ENCODE measurements at places on chromosomes 16 and 17.

- DNase-seq = no peak
Observed at GRCh38 chr16:21646721-21647561, 5.5 kb downstream of the IGSF6 start.

DNA sequence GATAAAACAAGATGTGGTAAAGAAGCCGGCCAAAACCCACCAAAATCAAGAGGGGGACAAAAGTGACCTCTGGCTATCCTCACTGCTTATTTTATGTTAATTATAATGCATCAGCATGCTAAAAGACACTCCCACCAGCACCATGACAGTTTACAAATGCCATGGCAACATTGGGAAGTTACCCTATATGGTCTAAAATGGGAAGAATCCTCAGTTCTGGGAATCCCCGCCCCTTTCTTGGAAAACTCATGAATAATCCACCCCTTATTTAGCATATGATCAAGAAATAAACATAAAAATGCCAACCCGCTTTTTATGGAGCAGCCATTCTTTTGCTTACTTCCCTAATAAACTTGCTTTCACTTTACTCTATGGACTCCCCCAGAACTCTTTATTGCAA, 25.6 kb downstream of the CMTR2 start:
- DNase-seq = no peak

DNA sequence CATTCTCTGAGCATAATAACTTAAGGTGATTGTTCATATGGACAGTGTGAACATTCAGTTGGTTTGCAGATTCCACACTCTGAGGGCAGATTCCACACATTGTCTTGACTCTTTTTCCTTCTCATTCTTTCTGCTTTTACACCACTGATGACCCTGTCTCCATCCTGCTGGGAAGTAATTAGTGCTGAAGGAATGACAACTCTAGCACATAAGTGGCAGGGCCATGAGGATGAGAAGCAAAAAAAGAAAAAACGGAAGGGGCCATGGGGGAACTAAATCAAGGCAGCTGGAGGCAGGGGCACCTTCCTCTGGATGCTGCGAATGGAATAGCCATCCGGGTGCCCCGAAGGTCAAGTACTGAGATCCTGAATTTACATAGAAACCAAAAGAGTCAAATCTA, 944.0 kb downstream of the KCNJ2 start:
- no peak for DNase-seq

DNA sequence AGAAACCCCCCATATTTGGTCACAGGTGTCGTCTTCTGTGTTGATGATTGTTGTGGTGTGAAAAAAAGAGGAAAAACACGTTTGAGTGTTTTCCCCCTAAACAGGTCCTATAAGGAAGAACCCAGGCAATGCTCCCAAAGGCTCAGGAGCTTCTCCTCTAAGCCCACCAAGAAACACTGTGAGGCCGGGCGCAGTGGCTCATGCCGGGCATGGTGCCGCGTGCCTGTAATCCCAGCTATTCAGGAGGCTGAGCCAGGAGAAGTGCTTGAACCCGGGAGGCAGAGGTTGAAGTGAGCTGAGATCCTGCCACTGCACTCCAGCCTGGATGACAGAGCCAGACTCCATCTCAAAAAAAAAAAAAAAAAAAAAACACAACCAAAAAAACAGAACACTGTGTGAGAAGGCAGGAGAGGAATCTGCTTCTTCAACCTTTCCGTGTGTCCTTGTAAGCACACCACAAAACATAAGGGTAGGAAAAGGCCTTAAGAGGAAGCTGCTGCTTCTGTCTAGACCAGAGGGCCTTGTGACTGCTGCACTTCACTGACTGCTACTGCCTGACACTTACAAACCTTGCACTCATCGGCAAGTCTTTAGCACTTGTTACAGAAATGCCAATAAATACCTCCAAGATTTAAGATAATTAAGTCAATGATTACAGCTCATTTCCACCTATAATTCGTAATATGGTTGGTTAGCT, 9.3 kb downstream of the JPT1 start:
- DNase-seq = no peak

DNA sequence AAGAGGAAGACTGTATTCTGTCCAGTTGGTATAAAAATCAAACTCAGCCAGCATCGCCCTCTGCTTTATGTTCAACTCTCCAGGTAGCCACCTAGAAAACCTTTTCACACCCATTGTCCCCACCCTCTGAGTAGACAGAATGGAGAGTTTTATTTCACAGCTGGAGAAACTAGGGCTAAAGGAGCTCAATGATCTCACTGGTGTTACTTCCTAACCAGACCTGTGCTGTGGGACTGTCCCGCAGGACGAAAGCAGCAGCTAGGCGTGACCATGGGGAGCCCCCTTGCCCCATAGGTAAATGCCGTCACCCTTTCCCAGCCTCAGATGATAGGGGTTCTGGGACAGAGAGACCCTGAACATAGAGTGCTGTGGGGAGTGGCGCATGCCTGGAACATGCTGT, 67.7 kb downstream of the CYLD start:
- no peak for DNase-seq

GRCh38 chr17:10099051-10099571, 99.3 kb downstream of the GAS7 start:
- DNase-seq = no peak

DNA sequence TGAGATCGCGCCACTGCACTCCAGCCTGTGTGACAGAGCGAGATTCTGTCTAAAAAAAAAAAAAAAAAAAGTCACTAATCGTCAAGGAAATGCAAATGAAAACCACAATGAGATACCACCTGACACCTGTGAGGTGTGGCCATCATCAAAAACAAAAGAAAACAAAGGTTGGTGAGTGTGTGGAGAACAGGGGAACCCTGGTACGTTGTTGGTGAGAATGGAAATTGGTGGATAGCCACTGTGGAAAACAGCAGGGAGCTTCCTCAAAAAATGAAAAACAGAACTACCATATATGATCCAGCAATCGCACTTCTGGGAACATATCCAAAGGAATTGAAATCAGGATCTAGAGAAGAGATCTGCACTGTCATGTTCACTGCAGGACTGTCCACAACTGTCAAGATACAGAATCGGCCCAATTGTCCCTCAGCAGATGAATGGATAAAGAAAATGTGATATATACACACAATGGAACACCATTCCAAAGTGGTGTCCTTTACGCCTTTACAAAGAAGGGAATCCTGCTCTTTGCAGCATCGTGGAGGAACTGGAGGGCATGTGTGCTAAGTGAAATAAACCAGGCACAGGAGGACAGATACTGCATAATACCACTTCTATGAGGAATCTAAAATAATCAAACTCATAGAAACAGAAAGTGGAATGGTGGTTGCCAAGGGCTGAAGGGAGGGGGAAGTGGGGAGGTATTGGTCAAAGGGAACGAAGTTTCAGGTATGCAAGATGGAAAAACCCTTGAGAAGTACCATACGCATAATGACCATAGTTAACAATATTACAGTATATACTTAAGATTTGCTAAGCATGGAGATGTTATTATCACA, 63.5 kb upstream of the PLCG2 start:
- DNase-seq = no peak

GRCh38 chr16:67526149-67526791, 2.4 kb upstream of the RIPOR1 start:
- DNase-seq = no peak

DNA sequence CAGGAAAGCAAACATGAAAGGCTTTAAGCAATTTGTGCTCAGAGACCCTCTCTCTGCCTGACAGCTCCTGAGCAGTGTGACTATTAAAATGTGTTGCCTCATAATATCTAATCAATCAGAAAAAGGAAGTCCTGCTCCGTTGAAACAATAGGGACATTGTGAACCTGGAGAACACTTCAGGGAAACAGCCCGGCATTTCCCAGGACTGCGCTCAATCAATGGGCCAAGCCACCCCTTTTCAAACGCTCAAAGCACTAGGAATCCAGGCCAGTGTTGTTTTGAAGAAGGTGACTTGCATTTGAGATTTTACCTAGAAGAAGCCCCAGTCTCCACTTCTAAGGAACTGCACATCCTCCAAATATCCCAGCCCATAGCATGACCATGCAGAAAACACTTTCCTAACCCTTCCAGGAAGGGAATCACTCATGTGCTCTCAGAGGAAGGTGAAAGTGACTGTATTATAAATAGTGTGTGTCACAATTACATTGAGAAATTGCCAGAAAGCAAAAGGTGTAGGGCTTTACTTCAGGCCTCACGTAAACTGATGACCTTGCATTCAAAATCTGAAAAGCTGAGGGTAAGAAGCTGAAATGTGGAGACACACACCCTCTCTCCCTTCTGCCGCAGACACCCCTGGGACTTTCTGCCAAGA, 19.4 kb downstream of the CDRT4 start:
- DNase-seq = no peak

DNA sequence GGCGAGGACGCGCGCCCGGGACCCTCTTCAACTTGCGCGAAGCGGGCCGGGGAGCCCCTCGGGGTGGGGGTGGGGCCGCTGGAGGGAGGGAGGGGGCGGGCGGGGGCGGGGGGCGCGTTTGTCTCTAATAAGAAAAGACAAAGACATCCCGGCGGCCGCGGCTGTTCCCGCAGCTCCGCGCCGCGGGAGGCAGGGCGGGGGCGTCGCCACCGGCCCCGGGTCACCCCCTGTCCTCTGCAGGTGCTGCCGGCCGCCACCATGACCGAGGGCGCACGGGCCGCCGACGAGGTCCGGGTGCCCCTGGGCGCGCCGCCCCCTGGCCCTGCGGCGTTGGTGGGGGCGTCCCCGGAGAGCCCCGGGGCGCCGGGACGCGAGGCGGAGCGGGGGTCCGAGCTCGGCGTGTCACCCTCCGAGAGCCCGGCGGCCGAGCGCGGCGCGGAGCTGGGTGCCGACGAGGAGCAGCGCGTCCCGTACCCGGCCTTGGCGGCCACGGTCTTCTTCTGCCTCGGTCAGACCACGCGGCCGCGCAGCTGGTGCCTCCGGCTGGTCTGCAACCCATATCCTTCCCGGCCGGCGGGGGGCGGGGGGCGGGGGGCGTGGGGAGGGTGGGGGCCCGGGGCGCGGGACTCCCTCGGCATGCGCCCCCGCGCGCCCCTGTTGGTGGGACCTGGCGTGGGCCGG, 714 bp downstream of the CACNA1H start:
- no peak for DNase-seq

GRCh38 chr16:3364774-3365427, 9.2 kb downstream of the OR2C1 start:
- peak; percentile 91 for DNase-seq

DNA sequence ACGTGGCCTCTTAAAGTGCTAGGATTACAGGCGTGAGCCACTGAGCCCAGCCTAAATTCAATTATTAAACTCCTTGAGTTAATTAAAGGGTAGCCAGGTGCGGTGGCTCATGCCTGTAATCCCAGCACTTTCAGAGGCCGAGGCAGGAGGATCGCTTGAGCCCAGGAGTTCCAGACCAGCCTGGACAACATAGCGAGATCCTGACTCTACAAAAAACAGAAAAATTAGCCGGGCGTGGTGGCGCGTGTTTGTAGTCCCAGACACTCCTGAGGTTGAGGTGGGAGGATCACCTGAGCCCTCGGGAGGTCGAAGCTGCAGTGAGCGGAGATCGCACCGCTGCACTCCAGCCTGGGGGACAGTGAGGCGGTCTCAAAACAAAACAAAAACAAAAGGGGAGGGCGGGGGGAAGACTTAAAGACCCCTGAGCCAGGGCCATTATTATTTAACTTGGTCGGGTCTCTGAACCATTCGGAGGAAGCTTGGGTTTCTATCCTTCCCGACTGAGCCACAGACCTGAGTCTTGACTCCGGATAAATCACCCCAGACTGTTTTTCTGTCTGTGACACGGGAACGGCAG, 19.5 kb downstream of the BCL7C start:
- no peak for DNase-seq

DNA sequence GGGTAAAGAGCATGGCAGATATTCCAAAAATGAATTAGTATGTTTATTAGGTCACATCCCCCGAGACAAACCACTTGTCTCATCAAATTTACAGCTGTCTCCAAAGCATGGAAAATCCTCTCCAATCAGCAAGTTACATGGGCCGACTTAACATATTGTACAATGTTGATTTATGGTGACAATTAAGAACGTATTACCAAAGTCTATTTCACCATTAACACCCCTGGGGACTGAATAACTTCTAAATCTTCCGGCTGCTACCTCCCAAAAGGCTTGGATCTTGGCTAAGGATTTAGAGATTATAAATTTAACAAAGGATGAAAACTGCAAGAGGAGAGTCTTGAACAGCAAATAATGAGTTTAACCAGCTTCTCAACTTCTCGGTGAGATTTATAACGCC, 311.9 kb downstream of the NPIPA8 start:
- no peak for DNase-seq
